ENCODE measurements at places on chromosomes 2 and 18.

- no peak for DNase-seq
Measured at GRCh38 chr2:107278672-107279071, 392.7 kb upstream of the ST6GAL2 start.

- DNase-seq, result no peak
Measured at GRCh38 chr18:75742516-75742915, 315.0 kb upstream of the SMIM21 start.

GRCh38 chr2:62467475-62468321 lies 38.3 kb downstream of the TMEM17 start:
- DNase-seq, result no peak

- no peak for DNase-seq
Measured at GRCh38 chr2:14322306-14322705, 310.2 kb upstream of the LRATD1 start.

- DNase-seq, result no peak
Measured at GRCh38 chr2:167749016-167749415, 498.4 kb downstream of the STK39 start.

- no peak for DNase-seq
Measured at GRCh38 chr18:22300665-22301636, 116.8 kb downstream of the CTAGE1 start.

DNA sequence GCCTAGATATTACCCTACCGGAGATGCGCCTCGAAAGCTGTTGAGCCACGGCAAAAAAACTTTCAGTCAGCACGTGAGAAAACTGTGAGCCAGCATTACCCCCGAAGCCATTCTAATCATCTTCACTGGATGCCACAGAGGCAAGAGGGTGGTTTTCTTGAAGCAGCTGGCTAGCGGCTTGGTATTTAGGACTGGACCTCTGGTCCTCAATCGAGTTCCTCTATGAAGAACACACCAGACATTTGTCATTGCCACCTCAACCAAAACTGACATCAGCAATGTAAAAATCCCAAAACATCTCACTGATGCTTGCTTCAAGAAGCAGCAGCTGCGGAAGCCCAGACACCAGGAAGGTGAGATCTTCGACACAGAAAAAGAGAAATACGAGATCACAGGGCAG lies 52.8 kb upstream of the SLC66A3 start:
- DNase-seq, result no peak

GRCh38 chr18:37778417-37779165 lies 213.0 kb upstream of the CELF4 start:
- DNase-seq, result peak; percentile 85

DNA sequence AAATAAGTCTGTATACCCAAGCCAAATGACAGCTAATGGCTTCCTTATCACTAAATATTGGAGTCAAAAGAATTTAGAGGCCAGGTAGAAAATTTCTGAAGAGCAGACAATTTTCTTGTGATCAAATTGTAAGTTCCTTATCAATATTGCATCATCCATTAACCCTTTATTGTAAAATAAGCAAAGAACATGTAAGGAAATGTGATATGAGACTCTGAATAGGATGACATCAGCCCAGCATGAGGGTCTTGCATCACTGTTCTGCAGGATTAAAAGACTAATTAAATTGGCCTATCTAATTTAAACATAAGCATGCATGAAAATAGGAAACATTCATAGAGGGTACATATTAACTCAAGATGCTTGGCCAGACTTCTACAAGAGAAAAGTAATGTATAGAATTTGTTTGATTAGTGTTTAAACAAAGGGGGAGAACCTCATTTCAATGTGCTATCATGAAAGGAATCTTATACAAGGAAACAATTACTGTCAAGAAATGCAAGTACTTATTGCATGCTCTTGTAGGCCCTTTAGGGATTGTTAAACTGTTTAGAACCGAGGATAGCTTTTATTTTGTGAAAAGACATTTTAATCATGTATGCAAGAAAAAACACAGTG lies 302.9 kb downstream of the PRKCE start:
- DNase-seq, result no peak

DNA sequence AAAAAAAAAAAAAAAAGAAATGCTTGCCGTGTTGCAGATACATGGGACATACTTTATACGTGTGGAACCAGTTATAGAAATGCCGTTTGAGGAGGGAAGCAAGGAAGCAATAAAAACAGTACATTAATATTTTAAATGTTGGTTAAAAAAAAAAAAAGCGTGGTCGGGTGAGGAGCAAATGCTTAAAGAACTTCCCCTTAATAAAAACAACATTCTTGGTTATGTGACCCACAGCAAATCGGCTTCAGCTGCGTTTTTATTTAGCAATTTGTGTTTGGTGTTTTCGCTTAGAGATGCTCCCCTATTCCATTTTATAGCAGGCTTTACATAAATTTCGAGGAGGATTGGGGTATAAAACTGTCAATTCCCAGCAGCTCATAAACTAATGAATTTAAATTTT lies 223.6 kb downstream of the LRRTM1 start:
- no peak for DNase-seq
